ENCODE measurements at places on chromosomes 6 and 20.

DNA sequence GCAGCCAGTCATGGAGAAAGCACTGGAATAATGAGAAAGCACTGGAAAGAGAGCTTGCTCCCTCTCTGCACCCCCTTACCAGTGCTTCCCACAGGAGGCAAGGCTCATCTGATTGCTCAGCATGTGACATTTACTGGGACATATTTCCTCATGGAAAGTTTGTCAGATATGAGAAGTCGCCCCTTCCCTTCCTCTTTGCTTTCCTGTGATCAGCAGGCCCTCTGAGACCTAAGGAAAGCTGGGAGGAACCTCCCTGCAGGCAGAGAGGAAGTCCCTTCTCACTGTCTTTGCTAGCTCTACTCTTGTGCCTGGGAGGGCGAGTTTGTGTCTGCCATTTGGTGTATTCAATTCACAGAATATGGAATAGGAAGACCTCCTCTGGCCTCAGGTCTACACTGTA, 283.8 kb downstream of the ALDH8A1 start:
- DNase-seq: no peak

DNA sequence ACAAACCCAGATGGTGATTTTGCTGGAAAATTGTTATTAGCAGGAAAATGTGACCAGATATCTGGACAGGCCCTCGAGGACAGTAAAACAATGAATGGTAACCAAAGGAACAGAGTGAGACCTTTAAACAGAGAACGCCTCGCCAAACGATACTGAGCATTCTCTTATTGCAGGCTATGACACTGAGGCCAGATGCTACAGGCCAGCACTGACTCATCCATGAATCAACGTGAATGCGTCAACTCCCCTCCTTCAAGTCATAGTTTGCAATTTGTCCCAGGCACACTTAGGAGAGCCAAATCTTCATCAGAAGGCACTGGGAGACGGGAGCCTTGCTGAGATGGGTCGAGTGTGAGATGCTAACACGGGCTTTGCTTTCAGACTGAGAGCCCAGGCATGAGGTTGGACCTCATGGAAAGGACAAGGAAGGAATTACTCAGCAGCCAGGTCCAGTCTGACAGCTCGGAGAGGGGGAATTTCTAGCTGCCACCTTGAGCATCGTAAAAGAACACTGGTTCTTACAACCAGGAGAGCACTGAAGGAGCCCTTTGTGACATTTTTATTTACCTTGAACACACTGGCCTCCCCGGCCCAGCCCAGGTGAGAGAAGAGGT, 60.7 kb downstream of the BMP7 start:
- no peak for DNase-seq

DNA sequence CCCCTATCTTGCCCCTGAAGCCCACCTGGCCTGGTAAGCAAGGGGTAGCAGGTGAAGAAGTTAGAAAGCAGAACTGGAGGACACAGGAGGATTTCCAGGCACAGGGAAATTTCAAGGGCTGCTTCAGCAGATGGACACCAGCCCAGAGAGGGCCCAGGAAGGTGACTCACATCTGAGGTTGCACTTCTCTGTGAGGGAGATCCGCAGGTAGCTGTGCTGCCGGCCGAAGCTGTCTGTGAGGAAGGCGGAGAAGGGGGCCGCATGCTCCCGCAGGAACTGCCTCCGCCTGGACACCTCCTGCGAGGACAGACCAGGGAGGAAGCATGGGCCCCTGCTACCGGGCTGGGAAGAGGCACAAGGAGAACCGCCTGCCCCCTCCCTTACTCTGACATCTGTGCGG, 7.1 kb downstream of the MOCS1 start:
- no peak for DNase-seq

DNA sequence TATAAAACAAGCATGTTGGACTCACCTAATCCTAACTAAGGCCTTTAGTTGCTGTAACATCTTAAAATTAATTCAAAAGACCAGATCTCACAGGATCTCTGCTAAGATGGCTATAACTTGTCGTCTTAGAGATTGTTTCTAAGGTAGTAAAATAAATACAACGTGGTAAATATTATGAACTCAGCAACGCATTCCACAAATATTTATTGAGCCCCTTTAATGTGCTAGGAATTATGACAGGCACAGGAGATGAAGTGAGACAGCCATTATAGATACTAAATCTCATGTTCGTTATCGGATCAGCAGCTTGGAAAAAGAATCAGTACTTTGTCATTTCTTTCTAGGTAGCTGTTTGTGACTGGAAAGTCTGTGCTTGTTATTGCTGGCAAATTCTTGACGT, 20.9 kb upstream of the MCM3 start:
- DNase-seq: no peak

DNA sequence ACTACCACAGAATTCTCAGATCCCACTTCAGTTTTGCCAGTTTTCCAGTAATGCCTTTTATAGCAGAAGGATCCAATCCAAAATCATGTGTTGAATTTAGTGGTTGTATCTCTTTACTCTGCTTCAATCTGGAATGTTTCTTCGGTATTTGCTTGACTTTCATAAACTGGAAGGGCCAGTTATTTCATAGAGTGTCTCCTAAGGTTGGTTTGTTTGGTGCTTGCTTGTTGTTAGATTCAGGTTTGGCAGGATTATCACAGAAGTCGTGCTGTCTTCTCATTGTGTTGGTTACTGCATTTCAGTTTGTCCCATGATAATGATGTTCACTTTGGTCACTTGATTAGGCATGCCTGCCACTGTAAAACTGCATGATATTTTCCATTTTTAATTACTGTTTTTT, 45.7 kb downstream of the TMEM200A start:
- no peak for DNase-seq

DNA sequence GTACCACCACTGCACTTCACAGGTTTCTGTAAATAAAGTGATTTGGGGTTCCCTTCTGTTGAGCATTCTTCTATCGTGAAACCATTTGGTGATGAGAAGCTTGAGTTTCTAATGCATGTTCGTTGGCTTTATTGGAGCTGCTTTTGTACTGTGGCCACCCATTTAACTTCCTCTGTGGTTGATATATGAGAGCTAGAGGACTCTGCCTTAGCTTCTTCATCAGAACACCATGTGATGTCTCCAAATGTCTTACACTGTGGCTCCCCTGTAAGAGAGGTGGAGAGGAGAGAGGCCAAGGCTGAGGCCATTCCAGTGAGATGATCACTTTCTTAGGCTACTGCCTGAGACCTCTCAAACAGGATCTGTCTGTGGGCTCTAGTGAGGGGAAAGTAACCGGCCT, 114.5 kb downstream of the SLC16A10 start:
- no peak for DNase-seq

Measured in central memory CD8-positive, alpha-beta T cell (primary cell).